ENCODE measurements at places on chromosomes 12 and 14.

DNA sequence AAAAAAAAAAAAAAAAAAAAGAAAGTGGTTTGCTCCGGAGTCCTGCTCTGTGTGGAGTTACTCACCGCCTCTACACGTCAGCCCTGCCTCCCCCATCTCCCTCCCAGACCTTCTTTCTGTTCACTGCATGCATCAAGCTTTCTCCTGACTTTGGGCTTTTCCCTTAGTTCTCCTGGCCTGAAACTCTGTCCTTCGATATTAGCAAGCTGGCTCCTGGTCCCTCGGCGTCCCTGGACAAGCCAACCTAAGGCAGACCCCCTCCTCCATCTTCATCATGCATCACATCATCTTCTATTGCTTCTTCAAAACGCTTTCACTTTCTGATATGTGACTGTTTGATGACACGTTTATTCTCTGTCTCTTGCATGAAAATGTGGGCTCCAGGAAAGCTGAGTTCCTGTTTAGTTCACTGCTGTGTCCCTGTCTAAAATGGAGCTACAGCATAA, 40.6 kb downstream of the SLC15A4 start:
- no peak for DNase-seq

- no peak for DNase-seq
These were observed 154.8 kb downstream of the TMX1 start for GRCh38 chr14:51394804-51395203.

DNA sequence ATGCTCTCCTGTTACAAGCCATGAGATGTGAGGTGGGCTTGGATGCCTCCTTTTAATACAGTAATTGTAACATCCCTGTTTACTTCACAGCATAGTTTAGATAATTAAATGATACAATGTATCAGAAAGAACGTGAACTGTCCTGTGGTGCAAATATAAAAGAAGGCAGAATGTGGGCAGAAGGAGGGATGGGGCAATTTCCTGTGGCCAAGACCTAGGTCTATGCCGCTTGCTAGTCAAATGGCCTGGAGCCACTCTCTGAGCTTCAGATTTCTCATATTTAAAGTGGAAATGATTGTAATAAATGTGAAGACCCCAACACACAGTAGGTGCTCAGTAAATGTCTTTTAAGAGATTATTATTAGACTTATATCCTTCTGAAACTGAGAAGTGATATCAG, 24.0 kb upstream of the EVL start:
- DNase-seq = no peak

DNA sequence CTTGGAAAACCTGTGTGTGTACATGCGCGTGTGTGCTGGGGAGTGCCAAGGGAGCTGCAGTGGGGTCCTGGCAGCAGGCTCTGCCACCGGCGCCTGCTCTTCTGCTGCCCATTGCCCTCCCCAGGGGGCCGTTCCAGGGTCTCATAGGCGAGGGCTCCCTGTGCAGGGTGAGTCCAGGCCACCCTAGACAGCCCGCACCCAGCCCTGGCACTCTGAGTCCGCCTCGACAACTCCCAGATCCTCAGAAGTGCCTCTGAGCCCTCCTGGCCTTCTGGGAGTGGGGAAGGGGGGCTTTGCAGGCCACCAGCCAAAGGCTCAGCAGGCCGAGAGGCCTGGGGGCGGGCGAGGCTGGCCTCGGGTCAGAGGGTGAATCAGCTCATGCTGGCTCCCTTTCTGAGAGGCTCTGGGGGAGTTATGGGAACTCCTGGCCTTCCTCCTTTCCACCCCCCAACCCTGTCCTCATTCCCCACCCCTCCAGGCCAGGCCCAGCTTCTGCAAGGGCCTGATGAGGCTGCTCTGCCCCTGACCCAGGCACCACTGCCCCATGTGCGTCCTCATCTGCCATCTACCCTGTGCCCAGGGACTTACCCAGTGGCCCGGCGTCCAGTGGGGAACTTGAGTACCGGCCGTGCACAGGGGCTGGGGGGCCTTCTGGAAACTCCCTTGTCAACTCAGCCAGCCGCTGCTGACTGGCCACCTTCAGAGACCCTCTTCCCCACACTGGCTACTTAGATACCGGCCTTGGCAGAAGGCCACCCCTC, 2.1 kb upstream of the TEDC1 start:
- DNase-seq = no peak

GRCh38 chr12:47038270-47038748, 41.1 kb upstream of the PCED1B start:
- DNase-seq = no peak

DNA sequence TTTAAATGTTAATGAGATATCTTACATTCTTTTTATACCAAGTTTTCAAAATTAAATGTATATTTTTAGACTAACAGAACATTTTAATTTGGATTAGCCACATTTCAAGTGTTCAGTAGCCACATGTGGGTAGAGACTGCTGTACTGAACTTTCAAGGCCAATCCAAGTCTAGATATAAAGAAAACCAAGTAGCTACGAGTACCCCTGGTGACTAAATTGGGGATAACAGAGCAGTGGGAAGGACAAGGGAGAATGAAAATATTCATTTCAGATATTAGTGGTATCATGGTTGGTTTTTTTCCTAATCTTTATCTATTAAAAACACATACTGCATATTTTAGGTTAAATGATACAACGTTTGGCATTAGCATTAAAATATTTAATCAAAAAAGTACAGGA, 69.4 kb upstream of the RHOJ start:
- no peak for DNase-seq

- DNase-seq = peak; percentile 78
These were observed 11.6 kb upstream of the CDH24 start for GRCh38 chr14:23068789-23069412.

DNA sequence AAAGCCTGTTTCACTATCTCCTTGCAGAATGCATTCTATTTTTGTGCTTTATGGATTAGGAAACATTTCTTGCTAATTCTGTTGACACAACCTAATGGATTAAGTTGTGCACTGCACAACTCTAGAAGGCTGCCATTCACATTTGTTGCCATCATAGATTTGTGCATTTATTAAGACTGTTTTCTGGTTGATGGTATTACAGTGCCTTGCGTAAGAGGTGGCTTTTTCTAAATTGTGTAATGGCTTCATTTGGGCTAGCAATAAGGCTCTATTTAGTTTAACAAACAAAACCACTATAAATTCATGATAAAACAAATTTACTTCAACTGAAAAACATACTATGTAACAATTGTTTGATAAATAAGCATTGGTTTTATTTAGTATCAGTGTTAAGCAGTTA, 175.9 kb downstream of the TRHDE start:
- no peak for DNase-seq

GRCh38 chr14:105879867-105880561, 353.6 kb downstream of the TMEM121 start:
- no peak for DNase-seq

- DNase-seq = no peak
These were observed 379.8 kb downstream of the FUT8 start for GRCh38 chr14:65792208-65792905.

DNA sequence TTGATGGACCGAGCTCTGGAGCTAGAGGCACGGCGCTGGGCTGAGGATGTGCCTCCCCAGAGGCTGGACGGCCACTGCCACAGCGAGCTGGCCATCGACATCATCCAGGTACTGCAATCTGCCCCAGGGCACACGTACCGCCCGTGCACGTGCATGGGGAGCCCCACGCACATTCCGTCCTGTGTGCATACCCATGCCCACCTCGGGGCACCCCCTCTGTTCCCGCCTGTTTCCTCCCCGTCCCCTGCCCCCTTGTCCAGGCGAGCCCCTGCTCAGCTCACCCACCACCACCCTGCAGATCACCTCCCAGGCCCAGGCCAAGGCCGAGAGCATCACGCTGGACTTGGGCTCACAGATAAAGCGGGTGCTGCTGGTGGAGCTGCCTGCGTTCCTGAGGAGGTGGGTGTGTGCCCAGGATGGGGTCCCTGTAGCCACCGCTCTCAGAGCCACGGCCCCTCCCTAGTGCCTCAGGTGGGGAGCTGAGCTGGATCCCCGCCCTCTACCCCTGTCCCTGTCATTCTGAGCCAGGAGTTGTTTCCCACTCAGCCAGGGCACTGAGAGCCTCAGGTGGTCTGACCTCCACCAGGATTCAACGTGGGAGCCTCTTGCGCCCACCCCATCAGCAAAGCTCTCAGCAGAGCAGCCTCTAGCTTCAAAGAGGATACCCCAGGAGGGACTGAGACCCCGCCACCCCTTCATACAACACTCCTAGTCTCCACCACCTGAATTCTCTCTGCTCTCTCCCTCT, 6.9 kb downstream of the TNFAIP2 start:
- DNase-seq = no peak

DNA sequence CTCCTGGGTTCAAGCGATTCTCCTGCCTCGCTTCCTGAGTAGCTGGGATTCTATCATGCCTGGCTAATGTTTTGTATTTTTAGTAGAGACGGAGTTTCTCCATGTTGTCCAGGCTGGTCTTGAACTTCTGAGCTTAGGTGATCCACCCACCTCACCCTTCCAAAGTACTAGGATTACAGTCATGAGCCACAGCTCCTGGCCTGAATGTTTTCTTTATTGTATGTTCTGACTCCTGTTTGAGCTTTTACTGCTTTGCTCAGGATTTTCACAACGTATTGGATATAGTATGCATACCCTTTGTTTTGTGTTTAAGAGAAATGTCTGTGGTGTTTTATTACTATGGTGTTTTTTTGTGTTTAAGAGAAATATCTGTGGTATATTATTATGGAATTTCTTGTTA, 37.2 kb downstream of the ATF7IP start:
- no peak for DNase-seq

DNA sequence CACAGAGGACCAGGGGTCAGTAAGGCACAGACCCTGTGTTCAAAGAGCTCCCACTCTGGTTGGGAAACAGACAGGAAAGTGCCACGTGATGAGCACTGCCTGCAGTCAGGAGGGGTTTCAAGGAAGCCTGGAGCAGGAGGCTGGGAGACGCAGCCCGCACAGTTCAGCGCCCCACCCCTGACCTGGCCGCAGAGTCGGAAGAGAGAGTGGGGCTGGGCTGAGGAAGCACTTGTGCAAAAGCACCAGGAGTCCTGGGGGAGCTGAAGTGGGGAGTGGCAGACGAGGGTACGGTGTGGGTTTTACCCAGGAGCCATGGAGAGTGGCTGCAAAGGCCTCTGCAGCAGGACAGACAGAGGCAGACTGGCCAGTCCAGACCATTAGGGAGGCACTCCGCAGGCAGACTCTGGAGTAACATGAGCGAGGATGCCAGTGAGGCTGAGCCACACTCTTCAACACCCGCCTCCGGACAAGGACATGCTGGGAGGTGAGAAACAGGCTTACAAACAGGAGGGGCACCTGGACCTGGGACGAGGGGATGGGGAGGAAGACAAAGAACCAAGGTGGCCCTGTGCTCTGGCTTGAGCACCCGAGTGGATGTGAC, 85.7 kb upstream of the GPR68 start:
- no peak for DNase-seq

- peak; percentile 85 for DNase-seq
These were observed at the start of gene CD69 for GRCh38 chr12:9760699-9761418. Gene CD69, minus strand, starts transcription at chr12:9760901. Its CDS starts 81 bp downstream, at chr12:9760820.

DNA sequence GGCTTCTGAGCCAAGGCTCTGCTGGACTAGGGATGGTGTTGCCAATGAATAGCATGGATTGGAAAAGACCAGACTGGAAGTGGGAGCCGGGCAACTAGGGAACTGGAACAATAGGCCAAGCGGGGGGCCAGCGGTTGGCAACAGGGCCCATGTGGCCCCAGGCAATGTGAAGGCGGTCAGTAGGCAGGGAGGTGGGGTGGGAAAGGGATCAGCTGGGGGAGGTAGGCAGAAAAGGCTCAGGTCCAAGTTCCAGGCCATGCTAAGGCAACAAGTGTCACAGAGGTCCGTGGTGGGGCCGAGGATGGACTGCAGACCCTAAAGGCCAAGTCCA, 14.9 kb upstream of the MLXIP start:
- DNase-seq = no peak

DNA sequence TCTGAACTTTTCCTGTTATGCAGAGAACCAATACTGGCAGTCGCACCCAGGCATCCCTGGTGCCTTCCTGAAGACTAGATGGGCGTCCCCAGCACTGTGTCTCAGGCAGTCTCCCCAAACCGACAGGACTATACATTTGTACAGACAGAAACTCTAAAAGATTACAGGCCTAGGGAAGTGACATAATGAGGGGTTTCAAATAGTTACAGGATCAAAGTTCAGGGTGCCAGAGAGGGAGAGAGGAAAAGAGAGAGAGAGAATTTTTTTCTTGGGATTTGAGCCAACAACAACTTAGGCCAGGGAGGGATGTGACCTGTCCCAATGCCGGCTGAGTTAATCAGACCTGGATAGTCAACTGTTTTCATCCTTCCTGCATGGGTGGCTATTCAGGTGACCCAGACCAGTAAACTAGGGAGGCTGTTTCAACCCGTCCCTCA, 9.3 kb upstream of the GMFB start:
- no peak for DNase-seq

DNA sequence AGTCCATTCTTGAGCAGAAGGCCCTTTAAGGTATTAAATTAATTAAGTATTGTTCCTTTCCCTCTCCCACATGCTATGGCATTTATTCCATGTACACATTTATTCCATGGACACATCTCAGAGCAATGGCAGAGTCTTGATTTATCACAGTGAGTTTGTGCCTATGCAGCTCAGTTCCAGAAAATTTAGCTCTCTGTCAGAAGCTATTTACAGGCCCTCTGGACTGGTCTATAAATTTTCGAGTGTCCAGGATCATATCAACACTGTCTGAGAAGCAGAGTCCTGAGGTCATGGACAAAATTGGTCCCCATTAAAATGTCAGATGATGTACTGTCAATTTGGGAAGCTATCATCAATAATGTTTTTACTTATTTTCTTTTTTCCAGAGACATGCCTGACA, 65.5 kb downstream of the TTC7B start:
- DNase-seq = no peak

GRCh38 chr14:30443368-30444007, 115.5 kb upstream of the G2E3 start:
- no peak for DNase-seq

DNA sequence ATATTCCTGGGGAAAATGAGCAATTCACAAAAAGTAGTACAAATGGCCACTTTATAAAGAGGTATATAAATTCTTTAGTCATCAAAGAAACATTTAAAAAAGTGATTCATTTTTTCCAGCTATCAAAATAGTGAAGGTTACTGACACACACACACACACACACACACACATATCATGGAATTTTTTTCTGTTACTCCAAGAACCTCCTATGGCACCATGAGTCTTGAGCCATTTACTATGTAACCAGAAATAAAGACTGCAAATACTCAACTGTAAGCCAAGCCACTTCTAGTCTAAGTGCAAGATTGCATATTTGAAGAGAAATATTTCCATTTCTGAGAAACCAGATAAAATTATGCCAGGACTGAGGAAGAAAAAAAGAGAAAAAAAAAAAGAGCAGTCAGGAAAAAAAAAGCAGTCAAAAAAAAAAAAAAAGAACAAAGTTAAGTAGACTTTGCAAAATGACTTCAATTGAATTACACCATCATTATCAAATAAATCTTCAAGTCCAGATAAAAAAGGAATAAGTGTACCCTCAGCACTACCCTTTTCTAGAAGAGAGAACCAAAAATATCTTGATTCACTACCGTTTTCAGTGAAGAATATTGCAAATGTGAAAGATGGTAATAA, 275.7 kb downstream of the DAD1 start:
- no peak for DNase-seq

- DNase-seq = no peak
These were observed 74.1 kb downstream of the SLC8A3 start for GRCh38 chr14:70114621-70115156.

All from activated CD4-positive, alpha-beta T cell treated with anti-CD3 and anti-CD28 coated beads for 4 hours (primary cell).